ENCODE measurements at places on chromosomes 5 and 9. TPM values are rescaled to one million over a fixed set of nuclear protein-coding genes. Genes with fewer than 3 reads are reported as not detected.
A peak's percentile ranks its signal among the peaks of the same experiment; 100 is the strongest.

ELAVL2 gene
- polyA plus RNA-seq = 0.27 TPM

CLIC3 gene
- 1.4 TPM for polyA plus RNA-seq

CHD1 gene
- polyA plus RNA-seq = 10.6 TPM

PCDHAC2 gene
- polyA plus RNA-seq = not detected

KIF4B gene
- polyA plus RNA-seq = not detected

CD274 gene
- 1.1 TPM for polyA plus RNA-seq

KIAA1958 gene
- polyA plus RNA-seq = 0.67 TPM

IL7R gene
- 8.0 TPM for polyA plus RNA-seq

LCN15 gene
- 0.46 TPM for polyA plus RNA-seq

SLC34A1 gene
- not detected for polyA plus RNA-seq

- DNase-seq = no peak
Measured at GRCh38 chr5:175037820-175038219, 313.4 kb downstream of the MSX2 start.

DNA sequence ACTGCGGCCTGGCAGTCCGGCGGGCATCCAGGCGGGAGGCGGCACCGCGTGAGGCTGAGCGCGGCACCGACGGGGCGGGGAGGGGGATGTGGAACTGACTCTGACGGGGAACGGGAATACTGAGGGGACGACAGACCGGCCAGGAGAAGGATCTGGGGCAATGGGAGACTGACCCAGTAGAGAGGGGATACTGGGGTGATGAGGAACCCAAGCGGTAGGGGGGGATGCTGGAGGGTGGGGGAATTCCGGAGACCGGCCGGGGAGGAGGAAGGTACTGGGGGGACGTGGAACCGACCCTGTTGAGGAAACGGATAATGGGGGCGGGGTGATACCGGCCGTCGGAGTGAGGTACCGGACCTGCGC, 423 bp downstream of the IPPK start:
- peak; percentile 60 for DNase-seq

- no peak for DNase-seq
Measured at GRCh38 chr5:63233361-63233760, 654.7 kb downstream of the LRRC70 start.

GRCh38 chr9:88593537-88594185, 58.7 kb downstream of the NXNL2 start:
- peak; percentile 56 for DNase-seq

- DNase-seq = no peak
Measured at GRCh38 chr9:120701248-120701647, 13.0 kb downstream of the MEGF9 start.

DNA sequence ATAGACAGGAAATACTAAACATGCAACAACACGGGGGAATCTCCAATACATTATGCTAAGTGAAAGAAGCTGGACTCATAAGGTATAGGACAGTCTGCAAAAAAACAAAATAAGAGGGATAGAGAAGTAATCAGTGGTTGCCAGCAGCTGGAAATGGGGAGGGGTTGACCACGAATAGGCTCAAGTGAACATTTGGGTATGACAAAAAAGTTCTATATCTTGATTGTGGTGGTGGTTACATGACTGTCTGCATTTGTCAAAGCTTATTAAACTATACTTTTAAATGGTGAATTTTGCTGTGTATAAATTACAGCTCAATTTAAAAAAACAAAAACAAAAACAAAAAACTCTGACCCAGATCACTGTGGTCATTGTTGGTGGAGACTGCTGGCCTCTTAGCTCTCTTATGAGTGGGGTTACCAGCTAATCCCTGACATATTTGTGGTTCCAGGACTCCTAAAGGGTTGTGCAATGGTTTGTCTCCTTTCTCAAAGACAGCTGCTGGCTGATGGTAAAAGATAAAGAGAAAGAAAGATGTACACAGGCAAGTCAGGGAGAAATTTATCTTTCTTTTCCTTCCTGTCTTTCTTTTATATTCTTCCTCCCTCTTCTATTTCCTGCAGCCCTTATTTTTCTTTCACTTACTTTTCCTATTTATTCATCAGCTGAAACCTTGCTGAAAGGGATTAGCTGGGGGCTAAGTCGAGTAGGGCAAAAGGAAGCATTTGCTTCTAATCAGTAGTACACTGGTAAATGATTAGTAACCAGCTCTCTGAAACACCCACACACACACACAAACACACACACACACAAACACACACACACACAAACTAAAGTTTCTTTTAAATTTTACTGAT, 42.6 kb upstream of the APC start:
- DNase-seq = peak; percentile 24

DNA sequence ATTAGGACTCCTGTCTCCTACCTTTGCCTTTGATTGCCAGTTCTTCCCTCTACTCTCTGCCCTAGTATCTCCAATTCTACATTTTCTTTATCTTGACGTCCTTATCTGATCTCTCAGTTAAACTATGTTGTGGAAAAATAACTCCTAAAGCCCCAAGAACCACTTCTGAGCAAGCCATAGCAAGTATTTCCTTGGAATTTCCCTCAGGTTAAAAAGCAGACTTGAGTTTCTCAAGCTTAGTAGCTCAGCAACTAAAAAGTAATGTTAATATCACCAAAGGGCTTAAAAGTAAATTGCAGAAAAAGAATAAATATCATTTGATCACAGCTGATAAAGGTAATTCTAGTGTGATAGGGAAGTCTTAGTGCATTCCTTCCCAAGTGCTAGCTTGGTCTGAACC, 13.2 kb upstream of the HSPB3 start:
- no peak for DNase-seq

DNA sequence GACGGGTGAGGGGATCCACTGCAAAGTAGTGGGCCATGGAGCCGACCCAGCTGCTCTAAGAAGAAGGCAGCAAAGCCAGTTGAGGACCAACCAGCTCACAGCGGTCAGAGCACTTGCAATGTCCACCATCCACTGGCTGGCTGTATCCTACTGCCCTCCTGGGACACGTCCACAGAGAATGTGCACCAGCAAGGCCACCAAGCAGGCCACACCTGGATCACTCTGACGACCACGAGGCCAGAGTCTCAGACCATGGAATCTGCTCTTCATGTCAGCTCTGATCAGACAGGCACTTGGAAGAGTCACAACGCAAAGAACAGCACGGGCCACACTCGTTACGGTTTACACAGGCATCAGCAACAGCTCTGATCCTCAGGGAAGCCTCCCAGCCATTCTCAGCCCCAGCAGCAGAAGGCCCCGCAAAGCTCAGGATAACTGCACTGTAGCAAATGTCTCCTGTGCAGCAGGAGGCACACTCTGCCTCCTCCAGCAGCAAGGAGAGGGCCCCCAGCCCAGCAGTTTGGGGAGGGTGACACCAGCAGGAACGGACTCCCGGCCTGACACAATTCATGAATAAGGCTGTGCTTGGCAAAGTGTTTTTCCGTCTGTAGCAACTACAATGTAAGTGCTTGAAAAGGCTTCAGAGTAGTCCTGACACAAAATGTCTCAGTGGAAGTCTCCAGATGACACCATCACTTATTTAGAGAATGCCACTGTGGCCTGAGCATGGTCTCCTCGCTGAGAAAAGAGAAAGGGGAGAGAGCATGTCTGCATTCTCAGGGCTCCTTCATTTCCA, 15.7 kb downstream of the SEMA4D start:
- no peak for DNase-seq

DNA sequence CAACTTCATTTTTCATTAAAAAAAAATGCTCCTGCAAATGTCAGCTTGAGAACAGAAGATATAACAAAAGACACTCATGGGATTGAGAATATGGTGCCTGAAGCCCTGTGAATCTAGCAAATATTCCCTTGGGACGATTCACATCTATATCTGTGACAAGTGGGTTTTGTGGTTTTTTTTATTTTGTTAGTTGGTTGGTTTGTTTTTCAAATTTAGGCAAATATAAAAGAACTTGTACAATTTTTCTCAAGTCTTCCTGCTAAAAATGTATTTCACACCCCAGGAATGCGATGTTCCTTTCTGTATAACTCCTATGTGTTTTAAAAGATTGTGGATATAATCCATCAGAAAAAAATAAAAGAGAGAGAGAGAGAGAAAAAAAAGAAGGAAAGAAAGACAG, 1061.8 kb upstream of the ARRDC3 start:
- no peak for DNase-seq

DNA sequence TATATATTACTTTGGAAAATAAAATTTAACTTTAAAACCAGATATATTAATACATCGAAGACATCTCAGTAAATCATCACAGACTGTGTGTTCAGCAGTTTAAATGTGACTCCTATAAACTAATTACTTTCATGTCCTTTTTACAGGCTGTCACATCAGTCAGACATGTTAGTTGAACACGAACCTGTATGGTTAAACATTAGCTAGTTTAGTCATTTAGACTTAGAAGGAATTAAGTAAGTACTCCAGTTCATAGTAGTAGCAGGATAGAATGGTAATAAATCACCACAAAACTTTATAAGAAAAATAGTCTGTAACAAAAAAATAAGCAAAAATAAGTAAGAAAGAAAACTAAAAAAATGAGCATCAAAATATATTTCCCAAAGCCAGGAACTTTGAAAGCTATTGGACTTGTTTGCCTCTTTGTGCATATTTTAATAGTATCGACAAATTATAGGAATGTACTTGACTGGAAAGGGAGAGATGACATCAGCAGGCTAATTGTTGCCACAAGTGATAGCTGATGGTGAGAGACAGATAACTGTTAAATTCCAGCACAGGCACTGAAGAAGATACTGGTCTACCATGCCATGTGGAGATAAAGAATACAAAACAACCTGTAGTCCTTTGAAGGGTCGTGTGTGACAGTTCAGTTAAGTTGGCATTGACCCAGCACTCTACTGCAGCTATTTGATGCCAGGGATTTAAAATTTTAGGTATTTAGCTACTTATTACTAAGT, 83.9 kb downstream of the RIC1 start:
- peak; percentile 66 for DNase-seq

DNA sequence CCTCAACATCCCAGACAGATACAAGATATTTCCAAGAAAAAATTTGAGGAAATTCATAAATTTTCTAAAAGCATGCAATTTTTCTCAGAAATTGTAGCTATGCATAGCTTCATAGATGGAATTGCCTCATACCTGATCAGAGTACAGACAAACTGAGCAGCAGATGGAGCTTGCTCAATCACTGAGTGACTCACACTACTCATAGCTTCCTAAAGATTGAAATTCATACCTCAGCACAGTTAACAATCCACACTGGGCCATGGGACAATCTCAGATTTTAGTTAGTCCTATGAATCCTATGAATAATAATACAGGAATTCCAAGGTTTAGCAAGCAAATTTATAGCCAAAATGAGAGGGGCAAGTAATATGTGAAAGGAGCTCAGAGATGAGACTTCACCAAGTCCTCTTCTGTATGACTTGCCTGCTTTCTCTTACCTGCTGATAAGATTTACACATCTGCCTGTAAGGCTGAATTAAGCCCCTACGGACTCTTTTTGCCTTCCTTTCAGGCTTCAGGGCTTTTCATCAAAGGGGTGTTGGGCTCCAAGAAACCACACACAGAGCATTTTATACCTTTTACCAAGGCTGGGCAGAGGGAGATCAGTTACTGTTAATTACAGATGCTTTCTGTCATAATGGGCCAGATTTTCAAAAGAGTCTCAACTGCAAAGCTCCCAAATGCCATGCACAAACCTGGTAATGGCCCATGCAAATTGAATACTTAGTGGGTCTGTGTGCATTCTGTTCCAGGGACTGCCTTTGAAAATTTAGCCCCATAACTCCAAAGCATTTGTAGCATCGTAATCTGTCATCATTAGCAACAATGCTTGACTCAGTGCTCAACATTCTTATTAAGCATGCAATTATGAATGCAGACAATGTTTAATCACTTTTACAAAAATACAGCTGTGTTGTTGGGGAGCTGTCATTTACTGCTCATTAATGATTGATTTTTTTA, 439.3 kb downstream of the DTWD2 start:
- DNase-seq = peak; percentile 44

- DNase-seq = no peak
Measured at GRCh38 chr9:77016121-77016525, 3.3 kb upstream of the FOXB2 start.

GRCh38 chr5:159667286-159667685, 249.0 kb upstream of the ADRA1B start:
- no peak for DNase-seq

- peak; percentile 62 for DNase-seq
Measured at GRCh38 chr5:151092762-151093161, 11.9 kb upstream of the TNIP1 start.

- DNase-seq = no peak
Measured at GRCh38 chr9:20320921-20321320, 301.4 kb downstream of the MLLT3 start.

- DNase-seq = no peak
Measured at GRCh38 chr5:132184588-132184987, 43.1 kb downstream of the P4HA2 start.

GRCh38 chr5:55657443-55657842, 54.7 kb downstream of the SLC38A9 start:
- DNase-seq = no peak

GRCh38 chr9:32426278-32426939, 42.0 kb downstream of the ACO1 start:
- peak; percentile 95 for DNase-seq

GRCh38 chr5:180212363-180213255, 3.6 kb upstream of the RASGEF1C start:
- DNase-seq = no peak

GRCh38 chr5:9956725-9957124, 293.0 kb downstream of the ATPSCKMT start:
- DNase-seq = no peak

DNA sequence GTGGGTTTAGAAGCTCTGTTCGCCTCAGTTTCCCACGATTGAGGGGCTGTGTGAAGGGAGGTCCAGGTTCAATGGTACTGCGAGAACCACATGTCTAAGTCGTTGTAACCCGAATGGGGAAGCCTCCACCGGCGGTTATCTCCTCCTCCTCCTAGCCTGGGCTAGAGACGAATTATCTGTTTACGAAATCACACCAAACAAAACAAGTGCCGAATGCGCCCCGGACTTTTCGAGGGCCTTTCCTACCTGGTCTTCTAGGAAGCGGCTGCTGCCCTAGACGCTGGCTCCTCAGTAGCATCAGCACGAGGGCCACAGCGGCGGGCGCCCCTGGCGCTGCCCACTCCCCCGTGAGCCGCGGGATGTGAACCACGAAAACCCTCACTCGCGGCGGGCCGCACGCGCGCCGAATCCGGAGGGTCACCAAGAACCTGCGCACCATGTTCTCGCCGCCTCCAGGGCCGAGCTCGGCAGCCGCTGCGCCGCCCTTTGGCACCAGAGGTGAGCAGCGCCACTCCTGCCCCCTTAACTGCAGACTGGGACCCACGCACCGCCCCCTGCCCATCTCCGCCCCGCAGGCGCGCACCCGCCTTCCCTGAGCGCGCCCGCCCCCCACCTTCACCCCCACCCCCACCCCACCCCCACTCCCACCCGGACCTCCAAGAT, at the start of gene CDKN2A:
Gene CDKN2A (minus strand): TSS at position 500 of the 663 bp plus-strand sequence.
- peak; percentile 20 for DNase-seq

DNA sequence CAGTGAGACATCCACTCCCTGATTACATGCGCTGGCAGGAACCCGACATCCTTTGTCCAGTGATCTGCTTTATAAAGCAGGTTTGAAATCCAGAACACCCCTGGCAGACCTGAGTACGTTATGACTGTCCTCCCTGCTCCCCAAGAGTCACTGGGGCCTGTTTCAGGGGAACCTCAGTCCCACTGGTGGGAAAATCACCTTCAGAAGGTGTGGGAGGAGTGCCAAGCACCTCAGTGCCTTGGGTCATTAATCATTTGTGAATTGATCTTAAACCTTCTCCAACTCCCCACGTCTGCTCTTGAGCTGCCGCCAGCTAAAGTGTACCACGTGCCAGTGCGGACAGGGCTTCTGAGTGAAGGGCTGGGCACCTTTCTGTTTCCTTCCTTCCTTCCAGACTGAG, 16.2 kb downstream of the SLC6A3 start:
- DNase-seq = no peak

All from small intestine (tissue), 16 donors.